ENCODE measurements at places on chromosomes 4 and X.
A peak's percentile ranks its signal among the peaks of the same experiment; 100 is the strongest.

GRCh38 chr4:107793996-107794395 is 30.7 kb upstream of the SGMS2 start:
- DNase-seq, result no peak

- no peak for DNase-seq
Observed at GRCh38 chrX:138872537-138872936, 161.0 kb upstream of the FGF13 start.

- DNase-seq, result no peak
Observed at GRCh38 chrX:77918568-77918967, 8.1 kb downstream of the ATP7A start.

GRCh38 chr4:88230969-88231771 is 53.2 kb downstream of the PPM1K start:
- DNase-seq, result no peak

DNA sequence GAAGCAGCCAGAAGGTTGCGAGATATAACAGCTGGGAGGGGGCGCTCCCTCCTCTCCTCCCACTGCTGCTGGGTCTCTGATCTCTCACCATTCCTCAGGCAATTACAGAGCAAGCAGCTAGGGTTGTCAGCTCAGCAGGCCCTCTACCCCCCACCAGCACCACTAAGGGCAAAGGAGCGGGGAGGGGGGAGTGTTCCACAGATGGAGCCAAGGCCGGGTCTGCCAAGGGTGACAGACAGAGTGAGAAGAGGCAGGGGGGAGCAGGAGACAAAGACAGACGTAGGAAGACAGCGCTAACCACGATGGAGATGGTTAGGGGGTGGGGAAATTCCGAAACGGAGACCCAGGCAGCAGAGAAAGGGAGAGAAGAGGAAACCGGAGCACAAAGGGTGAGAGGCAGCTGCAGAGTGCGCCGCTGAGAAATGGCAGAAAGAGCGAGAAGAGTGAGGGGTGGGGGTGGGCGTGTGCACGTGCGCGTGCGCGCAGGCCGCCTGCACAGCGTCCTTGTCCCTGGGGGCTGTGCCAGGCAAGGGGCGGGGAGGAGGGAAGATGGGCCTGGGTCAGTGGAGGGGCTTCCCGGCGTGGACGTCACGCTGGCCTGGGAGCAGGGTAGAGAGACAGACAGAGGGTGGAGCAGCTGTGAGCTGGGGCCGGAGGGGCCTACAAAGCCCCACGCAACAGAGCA is 6.9 kb downstream of the L1CAM start:
- no peak for DNase-seq

DNA sequence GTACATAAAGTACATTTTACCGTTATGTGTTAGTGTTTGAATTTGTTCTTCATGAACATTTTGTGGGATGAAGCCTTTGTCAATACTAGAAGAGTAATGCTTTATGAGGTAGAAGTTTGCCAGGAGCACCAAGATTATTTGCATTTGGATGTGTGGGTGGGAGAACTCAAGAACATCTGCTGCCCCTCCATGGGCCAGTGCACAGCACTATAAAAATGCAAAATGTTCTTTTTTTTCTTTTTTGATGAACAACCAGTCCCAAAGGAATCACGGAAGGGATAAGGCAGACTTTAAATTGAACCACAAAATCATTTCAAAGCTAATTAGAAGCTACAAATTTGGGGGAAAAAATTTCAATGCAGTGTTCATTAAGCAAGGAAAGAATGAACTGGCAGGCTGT is 300.3 kb upstream of the NWD2 start:
- DNase-seq, result no peak

- DNase-seq, result no peak
Observed at GRCh38 chrX:84186603-84187532, 1.1 kb downstream of the RPS6KA6 start.

GRCh38 chrX:20056704-20057103 is 60.0 kb downstream of the MAP7D2 start:
- no peak for DNase-seq

GRCh38 chr4:86233681-86234080 is 126.2 kb downstream of the MAPK10 start:
- no peak for DNase-seq

DNA sequence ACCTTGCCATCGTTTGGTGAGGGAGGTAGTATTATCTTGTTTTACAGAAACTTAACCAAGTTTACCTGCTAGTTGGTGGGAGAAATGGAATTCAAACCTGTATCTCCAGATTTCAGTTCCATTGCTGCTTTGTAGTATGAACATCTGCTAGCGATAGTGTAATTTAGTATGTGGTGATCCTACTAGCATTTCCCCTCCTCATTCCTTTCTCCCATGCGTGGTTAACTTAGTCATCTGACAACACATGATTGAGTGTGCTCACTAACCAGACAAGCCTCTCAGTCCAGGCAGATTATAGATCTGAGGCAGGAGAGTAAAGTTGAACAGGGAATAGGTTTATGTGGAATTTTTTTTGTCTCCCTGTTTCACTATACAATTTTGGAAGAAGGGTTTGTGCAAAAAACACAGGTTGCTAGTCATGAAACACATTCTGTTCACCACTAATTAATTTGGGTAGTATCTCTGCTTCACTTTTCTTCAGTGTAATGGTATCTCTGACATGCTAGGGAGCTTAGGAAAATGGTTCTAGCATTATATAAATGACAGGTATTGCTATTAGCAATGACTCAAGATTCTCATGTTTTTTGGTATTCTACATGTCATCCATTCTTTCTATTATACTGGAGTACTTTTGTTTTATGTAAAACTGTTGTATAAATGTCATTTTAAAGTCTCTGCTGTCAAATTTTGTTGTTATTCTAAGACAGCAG is 21.7 kb downstream of the RBPJ start:
- DNase-seq, result no peak

DNA sequence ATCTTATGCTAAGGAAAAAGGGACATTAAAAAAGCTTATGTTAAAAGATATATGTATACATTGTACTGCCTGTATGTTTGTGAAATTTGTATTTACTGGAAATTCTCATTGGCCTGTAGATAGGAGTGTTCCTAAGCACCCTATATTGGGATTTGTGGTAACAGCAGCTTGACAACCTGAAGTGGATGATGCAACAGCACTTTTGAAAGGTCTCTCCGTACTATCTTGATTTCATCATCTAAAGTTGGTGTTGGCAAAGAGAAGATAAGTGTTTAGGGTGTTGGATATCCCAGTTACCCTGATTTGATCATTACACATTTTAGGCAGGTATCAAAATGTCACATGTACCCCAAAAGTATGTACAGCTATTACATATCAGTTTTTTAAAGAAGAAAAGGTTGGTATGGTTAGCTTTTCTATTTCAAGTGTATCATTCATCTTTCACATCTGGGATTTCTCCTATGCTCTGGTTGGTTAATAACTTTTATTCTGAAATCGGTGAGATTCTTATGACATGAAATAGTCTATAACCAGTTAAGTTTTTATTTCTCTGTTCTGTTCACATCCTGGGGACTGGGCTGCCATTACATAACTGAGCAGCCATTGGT is 10.3 kb downstream of the HADH start:
- no peak for DNase-seq

- no peak for DNase-seq
Observed at GRCh38 chr4:111537871-111538270, 607.4 kb upstream of the FAM241A start.

DNA sequence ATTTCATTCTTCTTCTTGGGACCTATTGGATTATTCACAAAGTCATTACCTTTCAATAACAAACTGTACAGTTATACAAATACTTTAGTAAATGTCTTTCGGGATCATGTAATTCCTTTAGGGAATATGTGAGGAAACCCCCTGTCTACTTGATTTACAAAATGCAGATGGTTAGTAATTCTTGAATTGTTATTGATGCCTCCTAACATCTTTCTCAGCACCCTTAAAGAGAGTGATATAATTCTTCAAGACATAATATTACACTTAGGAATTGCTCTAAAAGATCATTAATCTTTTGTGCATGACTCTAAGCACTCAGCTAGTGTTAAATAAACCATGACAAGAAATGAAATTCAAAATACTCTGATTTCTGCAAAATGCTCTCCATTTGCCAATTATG is 988.1 kb upstream of the HS3ST1 start:
- DNase-seq, result no peak

GRCh38 chr4:22514481-22514880 is 1.4 kb downstream of the ADGRA3 start:
- DNase-seq, result no peak

GRCh38 chr4:152920768-152921167 is 15.4 kb upstream of the FHDC1 start:
- no peak for DNase-seq

- DNase-seq, result peak; percentile 71
Observed at GRCh38 chrX:47523297-47523696, 37.7 kb upstream of the ARAF start.

- DNase-seq, result no peak
Observed at GRCh38 chrX:37922928-37923327, 75.6 kb upstream of the DYNLT3 start.

DNA sequence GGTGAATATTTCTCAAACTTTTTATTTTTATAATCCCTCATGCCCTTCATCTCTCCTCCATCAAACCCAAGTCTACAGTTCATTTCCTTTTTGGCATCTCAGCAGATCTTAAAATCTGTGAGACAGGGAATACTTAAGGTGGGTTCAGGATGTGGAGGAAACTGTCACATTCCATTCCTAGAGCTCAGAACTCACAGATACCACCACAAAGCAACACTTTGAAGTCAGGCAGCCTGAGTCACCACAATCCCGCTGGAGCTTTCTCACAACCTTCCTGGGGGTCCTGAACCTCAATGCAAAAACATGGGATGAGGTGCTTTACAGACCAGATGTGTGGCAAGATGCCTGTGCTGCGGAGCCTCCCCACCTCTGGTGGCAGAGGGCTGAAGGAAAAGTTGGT is 63.2 kb downstream of the HHIP start:
- DNase-seq, result no peak

GRCh38 chr4:102430461-102430910 is 70.7 kb upstream of the NFKB1 start:
- no peak for DNase-seq

DNA sequence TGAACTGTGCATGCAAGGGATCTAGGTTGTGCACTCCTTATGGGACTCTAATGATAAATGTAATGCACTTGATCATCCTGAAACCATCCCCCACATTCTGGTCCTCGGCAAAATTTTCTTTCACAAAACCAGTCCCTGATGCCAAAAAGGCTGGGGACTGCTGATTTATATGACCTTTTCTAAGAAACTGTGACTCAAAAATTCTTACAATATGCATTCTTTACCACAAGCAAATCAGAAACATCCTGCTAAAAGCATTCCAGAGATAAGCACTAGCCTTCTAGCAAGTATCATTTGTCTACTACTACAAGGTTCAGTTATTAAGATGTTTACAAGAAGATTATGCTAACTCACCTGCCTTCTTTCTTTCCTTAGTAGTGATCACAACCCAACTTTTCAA is 166.5 kb upstream of the PCDH7 start:
- DNase-seq, result no peak

GRCh38 chrX:132948648-132949260 is 9.7 kb downstream of the HS6ST2 start:
- DNase-seq, result no peak

DNA sequence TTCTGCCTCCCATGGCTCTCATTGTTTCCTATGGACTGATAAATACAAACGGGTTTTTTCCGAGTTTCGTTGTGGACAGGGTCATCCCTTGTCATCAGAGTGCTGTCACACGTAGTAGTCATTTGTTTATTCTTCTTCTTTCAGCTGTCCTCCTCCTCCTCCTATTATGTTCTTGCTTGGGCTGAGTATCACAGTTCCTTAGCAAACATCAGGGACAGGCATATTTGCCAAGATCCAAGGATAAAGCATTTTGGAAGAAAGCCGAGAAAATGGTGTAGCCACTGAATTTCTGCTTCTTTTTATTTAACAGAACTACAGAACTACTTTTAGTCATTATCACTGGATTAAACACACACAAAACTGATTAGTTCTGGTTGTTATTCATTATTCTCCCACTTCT is 167.9 kb downstream of the MAML3 start:
- no peak for DNase-seq

GRCh38 chrX:119230850-119231249 is 5.2 kb upstream of the PGRMC1 start:
- no peak for DNase-seq

GRCh38 chrX:47936940-47937317 is 66.9 kb downstream of the ZNF182 start:
- no peak for DNase-seq

DNA sequence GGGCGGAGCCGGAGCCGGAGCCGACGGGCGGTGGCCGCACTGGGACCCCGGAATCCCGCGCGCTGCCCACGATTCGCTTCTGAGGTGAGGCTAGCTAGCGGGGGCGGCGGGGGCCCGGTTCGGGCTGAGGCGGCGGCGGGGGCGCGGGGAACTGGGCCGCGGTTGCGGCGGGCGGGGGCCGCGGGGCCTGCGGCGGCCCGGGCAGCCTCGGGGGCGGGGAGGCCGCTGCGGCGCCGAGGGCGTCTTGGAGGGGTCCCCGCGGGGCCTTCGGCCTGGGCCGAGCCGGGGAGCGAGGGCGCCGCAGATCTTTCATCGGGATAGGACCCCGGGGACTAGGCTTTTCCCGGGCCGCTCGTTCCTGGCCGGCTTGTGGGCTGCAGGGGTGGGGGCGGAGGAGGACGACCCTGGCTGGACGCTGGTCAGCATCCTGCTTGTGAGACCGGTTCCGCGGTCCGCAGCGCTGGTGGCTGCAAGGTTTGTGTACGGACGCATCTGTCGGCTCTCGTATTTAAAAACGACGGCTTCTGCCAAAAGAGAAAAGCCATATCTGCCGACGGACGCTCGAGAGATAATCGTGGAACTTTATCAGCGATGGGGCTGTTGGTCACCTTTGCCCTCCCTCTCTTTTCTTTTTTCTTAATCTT is 419 bp downstream of the ADD1 start:
- DNase-seq, result no peak

DNA sequence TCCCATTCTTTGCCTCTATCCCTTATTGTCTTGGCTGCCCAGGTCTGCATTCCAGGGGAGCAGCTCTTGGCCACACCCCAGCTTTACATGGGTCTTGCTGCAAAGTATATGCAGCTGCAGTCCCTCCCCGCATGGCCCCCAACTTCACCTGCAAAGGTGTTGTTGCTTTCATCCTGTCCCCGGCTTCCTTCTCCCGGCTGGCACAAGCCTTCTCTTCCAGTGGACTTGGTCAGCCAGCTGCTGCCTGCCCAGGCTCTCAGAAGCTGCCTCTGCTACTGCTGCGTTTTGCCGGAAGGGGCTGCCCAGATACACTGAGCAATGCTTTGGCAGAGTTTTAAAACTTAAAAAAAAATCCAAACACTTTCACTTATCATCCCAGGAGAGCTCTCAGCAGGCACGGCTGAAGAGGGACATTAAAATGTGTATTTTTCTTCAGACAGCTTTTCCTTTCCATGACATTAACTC is 121.2 kb upstream of the PDLIM3 start:
- peak; percentile 40 for DNase-seq

Data from substantia nigra (tissue), 51 donors.